ENCODE measurements at places on chromosomes 1 and 21.
A peak's percentile ranks its signal among the peaks of the same experiment; 100 is the strongest.

DNA sequence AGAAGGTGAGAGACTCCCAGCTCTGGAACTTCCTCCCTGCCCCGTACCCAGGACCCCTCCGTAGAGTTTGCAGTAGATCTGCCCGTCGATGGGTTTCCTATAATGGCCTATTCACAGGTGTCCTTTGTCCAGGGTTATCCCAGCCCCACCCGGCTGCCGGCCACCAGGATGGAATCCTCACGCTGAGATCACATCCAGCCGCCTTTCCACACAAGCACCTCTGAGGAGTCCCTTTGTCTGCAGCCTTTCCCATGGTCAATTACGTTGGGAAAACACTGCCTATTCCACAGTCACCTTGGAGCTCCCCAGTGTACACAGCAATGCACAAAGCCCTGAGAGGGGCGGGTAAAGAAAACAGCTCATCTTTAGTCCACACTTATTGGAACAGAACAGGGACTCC lies 190.0 kb upstream of the EDN2 start:
- DNase-seq: no peak

DNA sequence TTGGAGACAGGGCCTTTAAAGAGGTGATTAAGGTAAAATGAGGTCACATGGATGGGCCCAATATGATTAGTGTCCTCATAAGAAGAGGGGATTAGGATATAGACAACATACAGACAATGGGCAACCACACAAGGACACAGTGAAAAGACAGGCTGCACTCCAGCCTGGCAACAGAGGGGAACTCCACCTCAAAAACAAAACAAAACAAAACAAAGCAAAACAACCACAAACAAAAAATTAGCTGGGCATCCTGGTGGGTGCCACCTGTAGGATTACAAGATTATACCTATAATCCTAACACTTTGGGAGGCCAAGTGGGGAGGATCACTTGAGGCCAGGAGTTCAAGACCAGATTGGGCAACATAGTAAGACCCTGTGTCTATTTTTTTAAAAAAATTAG lies 4.8 kb upstream of the MDM4 start:
- DNase-seq: no peak

GRCh38 chr1:223716302-223716862 lies 4.0 kb downstream of the CAPN2 start:
- DNase-seq: no peak

- DNase-seq: no peak
These were observed 77.3 kb downstream of the OLFML2B start for GRCh38 chr1:161946071-161946987.

GRCh38 chr1:89999208-89999607 lies 4.3 kb downstream of the ZNF326 start:
- DNase-seq: no peak

- no peak for DNase-seq
These were observed 59.6 kb downstream of the ZNF678 start for GRCh38 chr1:227622739-227623475.

DNA sequence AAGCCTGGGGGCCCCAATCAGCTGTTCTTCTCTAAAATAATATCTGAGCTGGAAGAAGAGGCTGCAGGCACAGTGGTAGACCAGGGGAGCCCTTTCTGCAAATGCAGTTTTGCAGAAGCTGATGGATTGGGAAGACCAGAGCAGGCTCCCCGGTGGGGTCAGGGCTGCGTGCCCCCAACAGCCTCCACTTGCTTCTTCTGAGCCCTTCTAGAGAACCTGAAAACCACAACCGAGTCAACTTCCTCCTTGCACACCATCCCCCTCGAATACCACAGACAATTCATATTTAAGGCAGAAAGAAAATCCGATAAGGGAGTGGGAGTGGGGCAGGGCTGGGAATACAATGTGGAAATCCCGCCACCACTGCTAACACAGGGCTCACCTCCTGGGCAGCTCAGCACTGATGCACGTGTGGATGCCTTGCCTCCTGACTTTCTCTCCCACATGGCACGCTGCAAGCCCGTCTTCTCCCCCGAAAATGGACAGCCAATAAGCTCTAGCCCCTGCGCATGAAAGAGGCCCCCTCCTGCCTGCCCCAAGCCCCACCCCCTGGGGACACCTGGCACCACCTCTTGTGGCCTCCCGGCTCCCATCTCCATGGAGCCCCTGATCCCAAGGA lies 25.4 kb upstream of the ALDH4A1 start:
- DNase-seq: peak; percentile 63

DNA sequence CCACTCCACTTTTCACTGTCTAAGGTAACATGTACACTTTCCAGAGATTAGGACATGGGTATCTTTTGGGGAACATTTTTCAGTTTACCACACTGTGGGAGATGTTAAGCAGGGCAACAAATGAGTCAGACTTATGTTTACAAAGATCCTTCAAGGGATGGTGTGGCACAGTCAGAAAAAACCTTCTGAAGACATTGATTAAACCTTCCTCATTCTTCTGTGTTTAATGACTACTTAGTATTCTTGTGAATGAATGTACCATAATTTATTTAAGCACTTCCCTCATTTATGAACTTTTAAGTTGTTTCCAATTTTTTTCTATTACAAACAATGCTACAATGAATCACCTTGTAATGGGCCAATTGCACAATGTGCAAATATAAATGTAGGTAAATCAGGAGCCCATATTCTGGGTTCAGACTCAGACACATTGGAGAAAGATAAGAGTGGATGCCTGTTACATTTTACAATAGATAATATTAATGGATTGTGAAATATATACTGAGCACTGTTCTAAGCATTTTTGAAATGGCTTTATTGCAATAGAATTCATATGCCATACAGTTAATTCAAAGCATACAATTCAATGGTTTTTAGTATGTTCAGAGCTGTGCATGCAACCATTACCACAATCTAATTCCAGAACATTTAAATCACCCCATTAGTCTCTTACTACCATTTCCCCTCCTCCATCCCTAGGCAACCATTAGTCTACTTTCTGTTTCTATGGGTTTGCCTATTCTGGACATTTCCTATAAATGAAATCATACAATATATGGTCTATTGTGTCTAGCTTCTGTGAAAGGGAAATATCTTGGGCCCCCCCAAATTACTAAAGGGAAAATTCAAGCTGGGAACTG lies 1.9 kb upstream of the SFT2D2 start:
- no peak for DNase-seq

DNA sequence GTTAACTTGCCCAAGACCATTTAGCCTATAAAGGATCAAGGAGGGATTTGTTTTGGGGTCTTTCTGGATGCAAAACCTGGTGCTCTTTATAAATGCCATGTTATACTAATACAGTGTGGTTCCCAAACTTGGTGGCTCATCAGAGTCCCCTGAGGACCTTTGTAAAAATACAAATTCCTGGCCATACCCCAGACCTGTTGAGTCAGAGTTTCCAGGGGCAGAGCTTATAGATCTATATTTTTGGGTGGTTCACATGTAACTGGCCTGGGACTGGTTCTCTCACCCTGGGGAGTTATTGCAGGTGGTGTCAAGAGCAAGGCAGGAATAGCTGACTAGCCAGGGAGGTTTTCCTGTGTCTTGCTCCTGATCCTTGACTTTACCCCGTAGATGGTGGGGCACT lies 136.9 kb upstream of the HNRNPU start:
- DNase-seq: no peak
